Stimulated activated CD8-positive, alpha-beta memory T cell treated with anti-CD3 and anti-CD28 coated beads, Interleukin-4, amount 100 ng/mL, for 4 hours (primary cell): ENCODE measurements at places on chromosomes 7 and 10.
A peak's percentile ranks its signal among the peaks of the same experiment; 100 is the strongest.

GRCh38 chr10:28492116-28492920 is 40.6 kb upstream of the WAC start:
- no peak for DNase-seq

DNA sequence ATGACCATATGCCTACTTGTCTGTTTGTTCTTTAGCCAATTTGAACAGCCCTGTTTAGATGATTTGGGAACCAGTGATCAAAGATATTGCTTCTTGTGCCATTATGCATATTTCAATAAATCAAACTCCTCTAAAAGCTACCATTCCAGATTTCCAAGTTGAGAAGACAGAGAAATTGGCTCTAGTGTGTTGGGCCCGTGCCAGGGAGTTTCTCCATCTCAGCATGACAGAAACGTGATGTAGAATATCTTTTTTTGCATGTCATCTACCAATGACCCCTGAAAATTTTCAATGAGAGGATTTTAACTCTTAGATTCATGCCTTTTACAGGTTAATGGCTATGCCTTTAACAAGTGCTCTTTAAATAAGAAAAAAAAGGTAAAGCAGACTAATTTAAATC is 50.7 kb upstream of the CABCOCO1 start:
- DNase-seq, result no peak

DNA sequence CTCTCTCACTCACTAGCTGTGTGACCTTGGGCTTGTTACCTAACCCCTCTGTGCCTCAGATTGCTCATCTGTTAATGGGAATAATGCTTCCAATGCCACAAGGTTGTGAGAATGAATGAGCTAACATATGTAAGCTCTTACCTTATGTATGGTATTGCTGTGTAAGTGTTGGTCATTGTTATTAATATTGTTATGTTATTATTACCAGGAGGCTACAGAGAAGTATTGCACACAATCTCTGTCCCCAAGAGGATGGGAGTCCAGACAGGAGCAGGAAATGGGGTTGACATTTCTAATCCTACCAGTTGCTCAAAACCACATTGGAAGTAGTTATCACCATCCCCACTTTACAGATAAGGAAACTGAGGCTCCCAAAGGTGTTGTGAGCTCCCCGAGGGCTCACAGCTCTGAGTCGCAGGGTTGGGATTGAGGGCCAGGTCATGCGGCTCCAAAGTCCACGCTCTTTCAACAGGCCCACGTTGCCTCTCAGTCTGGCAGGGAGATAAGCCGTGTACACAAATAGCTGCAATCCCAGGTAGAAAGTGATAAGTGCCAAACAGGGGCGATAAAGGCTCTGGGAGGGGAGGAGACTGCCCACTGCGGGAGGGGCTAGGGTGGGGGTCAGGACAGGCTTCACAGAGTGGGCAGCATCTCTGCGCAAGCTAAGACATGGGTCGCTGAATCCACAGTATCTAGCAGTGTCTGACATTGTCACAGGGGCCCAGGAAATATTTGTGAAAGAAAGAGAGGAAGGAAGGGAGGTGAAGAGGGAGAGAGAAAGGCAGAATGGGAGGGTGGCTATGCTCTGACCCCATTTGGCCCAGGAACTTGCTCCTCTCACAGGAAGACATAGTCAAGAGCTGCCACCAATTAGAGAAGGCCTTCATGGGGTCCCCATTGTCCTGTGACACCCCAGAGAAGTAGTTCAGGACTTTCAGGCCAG is 9.6 kb upstream of the ZMIZ1 start:
- no peak for DNase-seq

DNA sequence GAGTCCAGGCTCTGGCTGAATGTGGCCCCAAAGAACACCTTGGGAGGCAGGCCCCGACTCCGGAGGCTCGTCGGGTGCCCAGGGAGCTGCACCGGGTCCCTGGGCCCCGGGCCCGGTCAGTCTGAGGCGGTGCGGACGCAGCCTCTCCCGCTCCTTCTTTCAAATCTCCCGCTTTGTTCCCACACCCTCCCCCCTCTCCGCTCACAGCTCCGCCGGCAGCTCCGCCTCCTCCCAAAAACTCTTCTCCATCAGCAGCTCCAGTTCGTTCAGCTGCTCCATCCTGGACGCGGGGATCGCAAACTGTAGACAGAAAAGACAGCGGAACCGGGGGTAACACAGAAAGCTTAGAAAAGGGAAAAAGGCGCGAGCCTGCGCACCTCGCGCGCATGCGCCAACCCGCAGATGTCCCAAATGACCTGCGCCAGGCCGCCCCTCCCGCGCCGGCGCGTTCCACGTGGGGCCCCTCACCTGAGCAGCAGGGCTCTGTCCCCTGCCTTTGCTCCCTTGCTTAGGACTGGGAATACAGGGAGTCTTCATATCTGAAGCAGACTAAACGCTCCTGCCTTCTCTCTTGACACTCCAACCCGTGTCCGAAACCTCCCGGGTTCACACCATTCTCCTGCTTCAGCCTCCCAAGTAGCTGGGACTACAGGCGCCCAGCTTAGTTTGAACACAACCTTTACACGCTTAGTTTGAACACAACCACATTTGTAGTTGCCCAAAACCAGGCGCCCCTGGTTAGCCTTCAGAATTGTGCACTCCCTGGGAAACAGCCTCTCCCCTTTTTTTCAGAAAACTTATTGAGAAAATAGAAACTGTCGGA is at the start of gene DNA2:
DNA2 (minus strand) TSS at position 388 of the 823 bp plus-strand sequence; CDS start at position 279, 109 bp downstream.
- peak; percentile 52 for DNase-seq

- DNase-seq, result no peak
Measured at GRCh38 chr7:99141334-99141733, 2.6 kb downstream of the SMURF1 start.

DNA sequence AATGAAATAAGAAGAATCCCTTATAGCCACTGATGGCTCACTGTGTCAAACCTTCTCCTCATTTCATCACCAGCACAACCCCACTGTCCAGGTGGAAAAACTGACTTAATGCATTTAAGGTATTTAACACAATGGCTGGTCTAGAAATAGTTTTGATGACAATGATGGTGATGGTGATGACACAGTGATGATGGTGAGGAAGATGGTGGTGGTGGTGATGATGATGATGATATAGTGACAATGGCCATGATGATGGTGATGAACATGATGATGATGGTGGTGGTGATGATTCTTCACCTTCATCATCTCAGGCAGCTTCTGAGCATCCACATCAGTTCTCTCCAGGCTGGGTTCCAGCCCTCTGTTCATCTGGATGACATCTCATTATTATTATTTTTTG is 186.6 kb downstream of the TCERG1L start:
- DNase-seq, result no peak

DNA sequence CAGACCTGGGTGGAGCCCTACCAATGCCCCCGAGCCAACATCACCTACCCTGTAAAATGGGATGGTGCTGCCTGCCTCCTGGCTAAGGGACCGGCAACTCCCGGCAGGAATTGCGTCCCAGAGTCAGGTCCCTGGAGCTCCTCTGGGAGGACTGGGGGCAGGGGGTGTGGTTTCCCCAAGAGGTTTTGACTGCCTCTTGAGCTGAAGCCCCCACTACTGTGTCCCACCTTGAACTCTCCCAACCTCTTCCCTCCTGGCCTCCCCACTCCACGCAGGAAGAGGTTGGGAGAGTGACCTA is 1.3 kb downstream of the SH2B2 start:
- no peak for DNase-seq

GRCh38 chr10:5526691-5527331 is 2.0 kb downstream of the CALML3 start:
- DNase-seq, result no peak

- no peak for DNase-seq
Measured at GRCh38 chr7:5631152-5631551, 150.3 kb downstream of the RNF216 start.

DNA sequence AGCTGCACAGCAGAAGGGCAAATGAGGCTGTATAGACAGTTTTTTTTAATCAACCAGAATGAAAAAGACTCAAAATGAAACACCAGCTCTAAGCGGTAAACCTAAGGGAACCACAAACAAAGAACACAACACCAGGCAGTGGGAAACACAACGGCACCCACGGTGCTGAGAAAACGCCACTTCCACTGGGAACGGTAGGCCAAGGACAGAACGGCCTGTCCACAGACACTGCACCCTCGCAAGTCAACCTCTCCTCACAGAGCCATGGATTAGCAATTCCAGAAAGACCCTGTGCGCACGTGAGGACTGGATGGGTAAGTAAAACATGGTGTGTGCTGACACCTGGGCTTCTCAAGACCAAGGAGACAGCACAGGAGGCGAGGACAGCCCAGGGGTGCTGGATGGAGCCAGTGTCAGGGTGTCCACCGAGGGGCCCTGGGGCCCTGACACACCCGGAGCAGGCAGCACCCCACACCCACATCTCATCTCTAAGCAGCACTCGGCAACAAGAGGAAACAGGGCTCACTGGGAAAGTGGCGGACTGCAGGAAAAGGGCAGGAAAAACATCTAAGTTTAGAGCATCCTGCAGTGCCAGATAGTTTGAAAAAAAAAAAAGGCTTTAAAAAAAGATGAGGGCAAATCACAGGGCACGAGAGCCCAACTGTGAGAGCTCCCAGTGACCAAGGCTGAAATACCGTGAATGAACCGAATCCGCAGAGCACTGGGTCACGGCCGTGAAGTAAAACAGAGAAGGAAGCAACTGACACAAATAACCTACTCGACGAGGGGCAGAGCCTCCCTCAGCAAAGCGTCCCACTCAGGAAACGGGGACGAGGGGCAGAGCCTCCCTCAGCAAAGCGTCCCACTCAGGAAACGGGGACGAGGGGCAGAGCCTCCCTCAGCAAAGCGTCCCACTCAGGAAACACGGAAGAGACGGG is 120.2 kb downstream of the MAD1L1 start:
- no peak for DNase-seq

DNA sequence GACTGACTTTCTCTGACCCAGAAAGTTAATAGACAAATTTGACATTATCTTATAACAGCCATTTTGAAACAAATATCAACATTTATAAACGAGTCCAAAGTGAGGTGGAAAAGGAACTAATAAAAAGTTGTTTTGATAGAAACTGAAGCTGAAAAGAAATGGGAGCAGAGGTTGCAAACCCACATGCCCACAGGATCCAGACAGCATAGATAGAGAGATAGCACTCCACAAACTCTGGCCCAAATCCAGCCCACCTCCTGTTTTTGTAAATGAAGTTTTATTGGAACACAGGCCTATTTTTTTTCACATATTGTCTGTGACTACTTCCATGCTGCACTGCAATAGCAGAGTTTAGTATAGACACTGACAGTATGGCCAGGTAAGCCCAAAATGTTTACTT is 171.9 kb downstream of the PRKG1 start:
- DNase-seq, result no peak

- no peak for DNase-seq
Measured at GRCh38 chr10:124732931-124733570, 11.1 kb downstream of the FAM53B start.

- DNase-seq, result no peak
Measured at GRCh38 chr10:15200626-15201025, 32.1 kb upstream of the NMT2 start.

- no peak for DNase-seq
Measured at GRCh38 chr10:68403701-68404100, 3.4 kb downstream of the RUFY2 start.

DNA sequence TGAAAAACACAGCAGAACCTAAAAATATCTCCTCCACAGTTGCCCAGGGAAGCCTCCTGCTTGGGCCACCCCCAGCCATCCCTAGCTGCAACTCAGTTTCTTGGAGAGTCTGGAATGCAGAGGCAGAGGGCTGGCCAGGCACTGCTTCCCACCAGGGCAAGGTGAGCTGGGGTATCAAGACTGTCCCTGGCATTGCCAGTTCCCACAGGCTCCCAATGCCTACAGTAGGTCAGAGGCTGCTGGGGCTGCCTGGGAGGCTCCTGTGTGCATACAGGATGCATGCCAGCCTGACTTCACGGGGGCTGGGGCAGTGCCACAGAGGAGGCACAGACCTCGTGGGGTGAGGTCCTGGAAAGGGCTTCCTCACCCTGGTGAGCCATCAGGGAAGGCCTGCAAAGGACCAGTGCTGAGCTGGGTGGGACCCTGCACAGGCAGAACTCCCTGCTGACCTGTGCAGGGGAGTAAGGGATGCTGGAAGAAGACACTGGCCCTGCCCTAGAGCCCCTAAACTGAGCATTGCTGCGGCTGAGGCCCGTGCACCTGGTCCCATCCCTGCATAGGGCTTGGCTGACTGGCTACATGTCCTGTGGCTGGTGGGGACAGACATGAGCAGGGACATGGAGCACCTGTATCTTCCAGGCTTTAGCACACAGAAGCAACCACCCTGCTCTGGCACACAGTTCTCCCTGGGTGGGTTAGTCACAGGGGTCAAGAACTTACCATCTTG is 121.9 kb upstream of the RET start:
- DNase-seq, result no peak

- no peak for DNase-seq
Measured at GRCh38 chr10:68561865-68562649, 1.9 kb downstream of the TET1 start.

DNA sequence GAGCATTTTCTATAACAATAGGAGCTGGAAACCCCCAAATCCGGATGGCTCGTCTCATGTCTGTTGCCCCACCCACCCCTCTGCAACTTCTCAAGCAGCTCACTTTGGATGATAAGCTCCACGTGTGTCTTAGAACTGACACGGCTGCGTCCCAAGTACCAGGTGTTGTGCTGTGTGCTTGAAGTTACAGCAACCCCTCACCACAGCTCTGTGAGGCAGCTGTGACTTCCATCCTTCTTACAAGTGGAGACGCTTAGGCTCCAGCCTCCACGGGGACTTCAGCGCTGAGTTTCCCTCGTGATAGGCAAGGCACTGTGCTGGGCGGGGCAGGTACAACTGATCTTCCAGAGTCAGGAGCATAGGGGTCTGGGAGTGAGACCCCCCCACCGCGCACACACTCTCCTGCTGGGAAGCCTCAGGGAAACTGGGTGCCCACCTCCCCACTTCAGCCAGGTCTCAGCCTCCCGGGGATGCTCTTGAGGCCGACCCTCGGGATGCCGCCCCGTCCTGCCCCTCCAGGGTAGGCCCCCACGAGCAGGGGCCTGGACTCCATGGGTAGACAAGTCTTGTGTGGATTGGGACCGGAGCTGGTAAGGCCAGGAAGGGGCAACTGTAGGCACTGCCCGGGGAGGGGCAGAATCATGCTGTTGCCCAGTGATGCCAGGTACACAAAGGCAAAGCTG is 31.4 kb downstream of the EN2 start:
- DNase-seq, result no peak

- DNase-seq, result no peak
Measured at GRCh38 chr7:30750683-30751650, 968 bp upstream of the INMT start.

GRCh38 chr10:84179059-84179710 is 5.6 kb downstream of the GPR15LG start:
- no peak for DNase-seq

DNA sequence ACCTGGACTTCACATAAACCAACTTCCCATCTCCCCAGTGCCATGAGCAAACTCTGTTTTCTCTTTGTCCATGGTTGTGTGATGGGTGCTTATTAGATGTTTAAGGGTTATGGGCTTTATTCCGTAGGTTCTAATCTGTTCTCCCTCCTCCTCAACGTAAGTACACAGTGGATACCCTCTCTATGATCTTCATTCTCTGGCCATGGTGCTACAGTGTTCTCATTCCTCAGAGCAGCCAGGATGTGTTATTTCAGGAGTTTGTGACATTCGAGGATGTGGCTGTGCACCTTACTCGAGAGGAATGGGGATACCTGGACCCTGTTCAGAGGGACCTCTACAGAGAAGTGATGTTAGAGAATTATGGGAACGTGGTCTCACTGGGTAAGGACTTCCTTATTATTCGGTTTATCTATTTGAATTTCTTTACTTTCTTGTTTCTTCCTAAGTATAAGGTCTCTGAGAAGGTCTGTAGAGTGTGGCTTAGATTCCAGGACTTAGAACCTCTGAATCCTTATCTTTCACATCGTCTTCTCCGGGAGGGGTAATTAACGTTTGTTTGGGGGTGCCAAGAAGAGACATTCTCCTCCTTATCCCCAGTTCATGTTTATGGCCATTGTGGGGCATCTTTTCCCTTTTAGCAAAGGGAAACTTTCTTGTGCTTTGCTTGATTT is 3.8 kb downstream of the ZNF655 start:
- DNase-seq, result no peak
